ENCODE measurements at places on chromosomes 13 and 19. TPM values are rescaled to one million over a fixed set of nuclear protein-coding genes. Genes with fewer than 3 reads are reported as not detected.

Gene ERICH4
- not detected for total RNA-seq

Gene ZNF285
- total RNA-seq: 2.8 TPM

Gene PPP1R37
- total RNA-seq: 15.7 TPM

Gene IGFL2
- 19.9 TPM for total RNA-seq

Gene ZNF493
- 60.5 TPM for total RNA-seq

Gene IFNL1
- total RNA-seq: not detected

Gene SUCLA2
- 46.6 TPM for total RNA-seq

Gene LIM2
- total RNA-seq: not detected

Gene LPAR2
- total RNA-seq: 4.9 TPM

Gene CEACAM4
- 0.59 TPM for total RNA-seq

Gene DPY19L3
- total RNA-seq: 29.9 TPM

Gene CGB1
- not detected for total RNA-seq

Gene CAPS
- total RNA-seq: 5.3 TPM

Gene CYP2A7
- total RNA-seq: not detected

Gene SMIM44
- not detected for total RNA-seq

Gene WDR88
- total RNA-seq: 0.10 TPM

All from skin of body (tissue), 3 donors.